NCI-H2029 treated with DMSO at 0.1 percent for 48 hours (cell line): ENCODE measurements at places on chromosomes 4 and X.

DNA sequence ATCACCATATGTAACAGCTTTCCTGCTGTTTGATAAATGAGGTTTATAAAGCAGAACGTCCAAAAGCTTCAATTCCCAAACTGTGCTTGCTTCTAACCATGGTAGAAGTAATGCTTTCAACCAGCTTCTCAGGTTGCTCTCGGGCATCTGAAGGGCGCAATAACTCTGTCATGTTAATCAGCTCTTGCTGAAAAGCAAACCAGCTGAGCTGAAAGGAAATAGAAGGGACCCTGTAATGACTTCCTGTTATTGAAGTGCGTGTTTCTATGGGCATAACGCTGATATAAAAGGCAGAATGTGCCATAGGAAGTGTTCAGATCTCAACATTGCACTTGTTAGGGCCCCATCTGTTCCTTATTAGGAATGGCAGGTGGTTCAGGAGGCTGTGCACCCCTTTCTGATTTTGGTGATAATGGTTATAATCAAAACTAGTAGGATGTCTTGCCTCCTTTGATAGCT is 21.2 kb downstream of the HERC3 start:
- DNase-seq = peak; percentile 35

GRCh38 chrX:23292988-23293651 is 41.5 kb upstream of the PTCHD1 start:
- no peak for DNase-seq

- no peak for DNase-seq
Measured at GRCh38 chrX:22057667-22058066, 25.5 kb downstream of the PHEX start.

GRCh38 chrX:11151799-11152559 is 40.8 kb downstream of the HCCS start:
- no peak for DNase-seq

GRCh38 chr4:56907489-56908205 is at the start of gene REST:
Gene REST (plus strand): TSS chr4:56907900. CDS start chr4:56910639, 2,739 bp downstream.
- DNase-seq = peak; percentile 13

DNA sequence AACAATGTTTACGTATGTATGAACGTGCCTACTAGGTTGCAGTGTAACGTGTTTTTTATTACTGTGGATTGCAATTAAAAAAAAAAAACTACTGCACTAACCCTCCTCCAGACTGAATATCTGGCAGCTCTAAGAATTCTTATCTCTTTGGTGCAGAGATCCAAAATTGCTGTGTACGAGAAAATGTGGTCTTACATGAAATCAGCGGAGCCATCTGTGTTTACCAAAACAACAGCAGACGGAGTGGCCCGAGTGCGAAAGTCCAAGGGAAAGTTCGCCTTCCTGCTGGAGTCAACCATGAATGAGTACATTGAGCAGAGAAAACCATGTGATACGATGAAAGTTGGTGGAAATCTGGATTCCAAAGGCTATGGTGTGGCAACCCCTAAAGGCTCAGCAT is 268.1 kb downstream of the THOC2 start:
- DNase-seq = no peak

- no peak for DNase-seq
Measured at GRCh38 chr4:164023214-164023613, 528.7 kb downstream of the TMA16 start.

- no peak for DNase-seq
Measured at GRCh38 chr4:123352240-123352945, 44.2 kb upstream of the SPRY1 start.

DNA sequence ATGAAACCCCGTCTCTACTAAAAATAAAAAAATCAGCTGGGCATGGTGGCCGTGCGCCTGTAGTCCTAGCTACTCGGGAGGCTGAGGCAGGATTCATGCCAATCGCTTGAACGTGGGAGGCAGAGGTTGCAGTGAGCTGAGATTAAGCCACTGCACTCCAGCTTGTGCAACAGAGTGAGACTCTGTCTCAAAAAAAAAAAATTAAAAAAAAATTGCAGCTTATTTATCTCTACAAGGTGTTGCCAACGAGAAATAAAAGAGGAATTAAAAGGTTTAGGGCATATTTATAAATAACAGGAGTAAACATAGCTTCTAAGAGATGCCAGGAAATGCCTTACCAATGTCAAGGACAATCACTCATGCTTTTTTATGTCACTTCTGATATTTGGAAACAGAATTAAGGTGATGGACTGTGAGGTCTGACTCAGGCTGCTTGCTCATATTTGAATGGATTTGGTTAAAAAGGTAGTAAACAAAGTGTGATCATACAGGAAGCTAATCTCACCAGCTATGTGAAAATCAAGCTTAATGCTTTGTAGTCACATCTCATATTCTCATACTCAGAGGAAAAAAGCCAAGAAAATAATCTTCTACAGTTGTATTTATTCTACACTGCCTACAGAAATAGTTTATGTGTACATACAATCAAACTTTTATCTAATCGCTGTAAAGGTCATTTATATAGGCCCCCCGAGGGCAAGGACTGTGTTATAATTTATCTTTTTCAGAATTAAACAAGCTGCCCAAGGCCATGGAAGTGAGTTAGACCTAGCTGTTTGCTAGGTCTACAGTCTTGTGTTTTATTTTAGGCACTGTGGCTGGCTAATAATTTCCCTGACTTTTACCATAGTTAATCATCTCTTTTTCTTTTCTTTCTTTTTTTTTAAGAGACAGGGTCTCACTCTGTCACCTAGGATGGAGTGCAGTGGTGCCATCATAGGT is 61.1 kb upstream of the RBMX start:
- DNase-seq = no peak

- no peak for DNase-seq
Measured at GRCh38 chrX:137363559-137363958, 202.4 kb upstream of the ZIC3 start.

DNA sequence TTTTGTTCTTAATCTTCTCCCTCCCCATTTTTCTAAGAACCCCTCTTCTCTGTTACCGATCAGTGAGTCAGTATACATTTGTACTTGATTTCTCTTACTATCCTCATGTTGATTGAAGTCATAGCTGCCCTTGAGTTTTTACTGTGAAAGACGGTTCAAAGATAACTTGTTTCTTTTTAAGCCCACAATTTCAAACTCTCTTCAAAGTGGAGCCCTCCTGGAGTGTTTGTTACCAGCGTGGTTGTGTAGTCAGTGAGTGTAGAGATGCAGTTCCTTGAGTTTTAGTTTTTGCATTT is 7.9 kb downstream of the PPP1R3F start:
- DNase-seq = no peak

DNA sequence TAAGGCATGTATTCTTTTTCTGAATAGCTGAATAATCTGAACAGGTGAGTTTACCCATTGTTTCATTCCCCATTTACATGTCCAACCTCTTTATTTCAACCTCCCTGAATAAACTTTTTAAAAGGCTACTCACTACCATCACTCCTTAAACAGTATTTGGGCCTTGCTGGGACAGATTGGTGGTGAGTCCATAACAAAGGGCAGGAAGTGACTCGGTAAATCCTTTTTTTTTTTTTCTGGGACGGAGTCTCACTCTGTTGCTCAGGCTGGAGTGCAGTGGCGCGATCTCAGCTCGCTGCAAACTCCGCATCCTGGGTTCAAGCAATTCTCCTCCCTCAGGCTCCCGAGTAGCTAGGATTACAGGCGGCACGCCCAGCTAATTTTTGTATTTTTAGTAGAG is 23.4 kb upstream of the SEC24B start:
- no peak for DNase-seq

DNA sequence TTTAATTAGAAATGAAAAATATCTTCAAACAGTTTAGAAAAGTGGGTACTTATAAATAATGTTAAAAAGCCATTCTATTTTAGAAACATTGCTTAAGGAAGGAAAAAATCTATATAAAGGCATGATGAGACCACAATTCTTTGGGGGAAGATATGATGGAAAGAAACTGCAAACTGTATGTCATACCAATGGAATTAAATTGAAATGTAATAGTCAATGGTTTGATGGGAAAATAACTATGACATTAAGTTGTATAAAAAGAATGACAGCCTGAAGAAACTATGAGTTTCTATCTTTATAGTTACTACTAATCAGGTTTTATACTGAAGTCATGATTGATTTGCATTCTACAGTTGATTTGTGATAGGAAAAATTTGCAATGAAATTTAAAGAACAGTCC is 40.3 kb upstream of the CAMK2D start:
- no peak for DNase-seq

GRCh38 chr4:4578981-4579380 is 37.1 kb upstream of the STX18 start:
- no peak for DNase-seq

DNA sequence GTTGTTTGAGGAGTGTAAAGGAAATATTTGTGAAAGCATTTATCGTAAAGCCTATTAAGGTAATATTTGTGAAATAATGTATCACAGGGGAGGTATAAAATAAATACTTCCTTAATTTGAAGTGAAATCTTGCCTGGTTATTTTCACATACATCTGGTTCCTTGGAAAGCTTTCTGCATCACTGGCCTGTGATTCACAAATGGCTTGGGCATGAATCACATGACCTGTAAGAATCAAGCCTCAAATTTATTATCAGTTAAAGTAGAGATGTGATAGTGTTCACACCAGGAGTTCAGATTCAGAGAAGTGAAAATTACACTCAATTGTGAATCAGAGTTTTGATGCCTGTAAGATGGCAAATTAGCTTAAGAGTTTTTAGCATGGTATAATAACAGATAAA is 1911.4 kb downstream of the STIM2 start:
- no peak for DNase-seq

DNA sequence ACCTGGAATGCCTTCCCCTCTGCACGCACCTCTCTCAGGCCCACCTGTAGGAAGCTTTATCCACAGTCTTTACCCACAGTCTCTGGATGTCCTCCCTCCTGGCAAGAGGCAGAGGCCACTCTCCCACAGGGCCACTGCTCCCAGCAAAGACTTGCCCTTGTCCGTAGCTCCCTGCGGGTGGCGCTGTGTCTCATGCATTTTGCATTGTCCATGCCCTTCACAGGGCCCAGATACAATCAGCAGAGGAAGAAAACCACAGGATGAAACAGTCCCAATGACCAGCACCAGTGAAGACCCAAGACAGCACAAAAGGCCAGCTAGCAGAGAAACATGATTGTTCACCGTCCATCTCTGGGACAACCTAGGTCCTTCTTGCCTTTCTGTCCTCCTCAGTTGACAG is 2.1 kb upstream of the NSG1 start:
- no peak for DNase-seq
